Dermis microvascular lymphatic vessel endothelial cell (primary cell): ENCODE measurements at places on chromosomes 2 and 18. TPM values are rescaled to one million over a fixed set of nuclear protein-coding genes. Genes with fewer than 3 reads are reported as not detected.

SP9 gene
- not detected in 2 replicates for total RNA-seq

SULT6B1 gene
- not detected in 2 replicates for total RNA-seq

PIEZO2 gene
- 212 and 343 TPM in 2 replicates for total RNA-seq

STPG4 gene
- total RNA-seq: under 0.01 TPM in 1 of 2 replicates, not detected in the other

RAB27B gene
- total RNA-seq: not detected in 2 replicates

MALL gene
- total RNA-seq: 26.8 and 64.3 TPM in 2 replicates

SLC14A1 gene
- not detected in 2 replicates for total RNA-seq

HOXD12 gene
- not detected in 2 replicates for total RNA-seq

LYG2 gene
- total RNA-seq: not detected in 2 replicates

GRHL1 gene
- total RNA-seq: 0.26 and 0.76 TPM in 2 replicates

GALNT3 gene
- total RNA-seq: under 0.01 TPM in 2 replicates

CLHC1 gene
- total RNA-seq: 3.3 and 4.6 TPM in 2 replicates

VWC2L gene
- not detected in 2 replicates for total RNA-seq

ELOA2 gene
- not detected in 2 replicates for total RNA-seq

IL37 gene
- not detected in 2 replicates for total RNA-seq

GPR75 gene
- 0.77 and 1.3 TPM in 2 replicates for total RNA-seq

CIDEA gene
- 1.3 TPM in 1 of 2 replicates, not detected in the other for total RNA-seq

C2orf80 gene
- not detected in 2 replicates for total RNA-seq

TCF4 gene
- total RNA-seq: 424 and 459 TPM in 2 replicates

DCAF17 gene
- 12.1 and 12.5 TPM in 2 replicates for total RNA-seq

ADAM23 gene
- total RNA-seq: 0.77 and 1.0 TPM in 2 replicates

MERTK gene
- total RNA-seq: 14.0 and 22.5 TPM in 2 replicates

TSHZ1 gene
- 6.5 and 13.4 TPM in 2 replicates for total RNA-seq

DNAJC27 gene
- total RNA-seq: 1.0 and 1.5 TPM in 2 replicates

SLC16A14 gene
- under 0.01 and 0.25 TPM in 2 replicates for total RNA-seq

LYPD6 gene
- 7.8 and 13.3 TPM in 2 replicates for total RNA-seq

CYS1 gene
- total RNA-seq: under 0.01 TPM in 2 replicates

NOSTRIN gene
- 2.5 and 2.8 TPM in 2 replicates for total RNA-seq

LRRC30 gene
- not detected in 2 replicates for total RNA-seq

CROCC2 gene
- total RNA-seq: not detected in 2 replicates

TP53I3 gene
- total RNA-seq: 42.1 and 55.3 TPM in 2 replicates

IL1B gene
- total RNA-seq: not detected in 2 replicates
